ENCODE measurements at places on chromosomes 1 and 21.

GRCh38 chr1:53552981-53553733 lies 94.0 kb downstream of the DMRTB1 start:
- DNase-seq, result no peak

- DNase-seq, result no peak
Measured at GRCh38 chr1:12741946-12742345, 4.1 kb upstream of the CFAP107 start.

GRCh38 chr21:29196670-29197191 lies 66.3 kb downstream of the MAP3K7CL start:
- no peak for DNase-seq

DNA sequence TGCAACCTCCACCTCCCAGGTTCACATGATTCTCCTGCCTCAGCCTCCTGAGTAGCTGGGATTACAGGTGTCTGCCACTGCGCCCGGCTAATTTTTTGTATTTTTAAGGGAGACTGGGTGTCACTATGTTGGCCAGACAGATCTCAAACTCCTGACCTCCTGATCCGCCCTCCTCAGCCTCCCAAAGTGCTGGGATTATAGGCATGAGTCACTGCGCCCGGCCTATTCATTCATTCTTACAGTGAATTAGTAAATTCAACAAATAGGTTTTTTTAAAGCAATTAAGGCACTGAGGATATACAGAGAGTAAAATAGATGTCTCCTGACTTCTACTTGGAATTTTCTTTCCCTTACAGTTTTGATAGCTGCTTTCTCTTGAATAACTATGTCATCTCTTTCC lies 43.5 kb downstream of the CDC42 start:
- no peak for DNase-seq

- DNase-seq, result no peak
Measured at GRCh38 chr1:227780101-227781044, 35.1 kb upstream of the PRSS38 start.

DNA sequence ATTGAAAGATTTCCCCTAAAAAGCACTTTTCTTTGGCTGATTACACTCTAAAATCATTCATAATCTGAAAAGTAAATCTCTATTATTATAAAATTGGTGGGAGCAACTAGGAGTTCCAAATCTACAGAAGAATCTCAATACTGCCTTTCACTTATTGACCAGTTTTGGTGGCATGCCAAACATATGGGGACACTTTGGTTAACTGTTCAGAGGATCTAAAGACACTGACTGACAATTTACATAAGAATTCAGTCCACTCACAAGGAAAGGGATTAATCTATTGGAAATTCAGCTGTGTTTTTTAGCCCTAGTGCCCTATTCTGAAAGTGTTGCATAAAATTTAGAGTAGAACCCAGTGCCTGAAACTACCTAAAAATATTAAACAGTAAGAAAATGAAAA lies 113.6 kb downstream of the LRRC40 start:
- no peak for DNase-seq

DNA sequence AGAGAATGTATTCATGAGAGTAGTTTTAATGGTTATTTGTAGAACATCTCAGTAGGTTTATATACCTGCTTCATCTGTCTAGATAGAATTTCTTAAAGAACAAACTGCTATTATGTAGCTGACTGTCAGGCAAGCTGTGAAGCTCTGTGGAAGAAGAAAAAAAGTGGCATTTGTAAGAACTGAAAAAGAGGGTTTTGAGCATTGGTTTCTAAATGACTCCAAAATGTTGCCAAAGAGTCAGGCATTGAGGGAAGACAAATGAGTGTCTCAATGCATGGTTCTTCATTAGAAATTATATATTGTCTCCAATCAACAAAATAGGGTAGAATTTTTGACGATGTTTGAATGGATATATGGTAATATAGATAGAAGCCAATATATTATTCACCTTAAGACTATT lies 1276.1 kb downstream of the KCNT2 start:
- no peak for DNase-seq

GRCh38 chr1:200415227-200415626 lies 5.4 kb upstream of the ZNF281 start:
- no peak for DNase-seq

DNA sequence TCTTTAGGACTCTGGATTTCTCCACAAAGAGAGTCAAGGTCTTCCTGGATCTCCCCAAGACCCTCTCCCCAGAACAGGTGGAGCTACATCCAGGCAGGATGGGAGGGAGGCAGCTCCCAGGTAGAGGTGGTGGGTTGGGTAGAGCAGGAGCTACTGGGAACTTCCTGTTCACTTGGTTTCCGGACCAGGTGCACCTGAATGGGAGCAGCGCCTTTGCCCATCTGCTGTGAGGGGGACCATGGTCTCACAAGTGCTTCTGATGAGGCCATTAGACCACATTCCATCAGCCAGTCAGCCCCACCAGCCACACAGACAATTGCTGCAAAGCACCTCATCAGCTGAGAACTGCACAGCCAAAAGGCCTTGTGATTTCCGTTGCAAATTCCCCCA lies 188.8 kb downstream of the MATN1 start:
- no peak for DNase-seq

- no peak for DNase-seq
Measured at GRCh38 chr1:229266274-229266673, 4.6 kb upstream of the RAB4A start.

GRCh38 chr1:212242288-212242984 lies 42.8 kb upstream of the PPP2R5A start:
- DNase-seq, result no peak

DNA sequence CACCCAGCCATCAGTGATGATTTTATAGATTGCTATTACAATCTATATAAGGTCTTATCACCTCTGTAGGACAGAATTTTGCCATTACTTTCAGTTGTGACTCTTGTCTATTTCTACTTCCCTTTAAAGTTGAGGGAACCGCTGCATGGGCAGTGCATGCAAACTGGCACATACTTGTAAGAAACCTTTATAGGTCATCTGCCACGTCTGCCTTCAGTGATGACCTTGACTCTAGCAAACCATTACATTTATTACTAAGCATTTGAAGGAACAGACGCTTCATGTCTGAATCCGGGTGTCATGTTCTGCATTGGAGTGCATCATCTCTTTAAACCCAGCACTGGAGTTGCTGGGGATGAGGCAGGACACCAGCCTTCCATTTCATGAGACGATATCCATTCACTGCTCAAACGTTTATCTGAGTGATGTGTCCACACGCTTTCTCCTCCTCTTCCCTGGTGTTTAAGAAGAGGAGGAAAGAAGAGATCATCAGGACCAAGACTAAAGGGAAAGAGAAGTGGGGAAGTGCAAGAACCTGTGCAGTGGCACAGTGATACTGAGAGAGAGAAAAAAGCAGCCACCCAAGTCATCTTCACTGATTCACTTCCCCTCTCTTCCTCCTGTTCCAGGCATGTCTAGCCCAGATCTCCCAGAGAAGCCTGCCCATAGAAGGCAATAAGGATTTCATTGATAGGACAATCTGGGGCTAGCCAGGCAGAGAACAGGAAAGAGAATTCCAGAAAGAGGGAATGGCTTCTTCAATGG lies 14.1 kb downstream of the CCSAP start:
- DNase-seq, result no peak

DNA sequence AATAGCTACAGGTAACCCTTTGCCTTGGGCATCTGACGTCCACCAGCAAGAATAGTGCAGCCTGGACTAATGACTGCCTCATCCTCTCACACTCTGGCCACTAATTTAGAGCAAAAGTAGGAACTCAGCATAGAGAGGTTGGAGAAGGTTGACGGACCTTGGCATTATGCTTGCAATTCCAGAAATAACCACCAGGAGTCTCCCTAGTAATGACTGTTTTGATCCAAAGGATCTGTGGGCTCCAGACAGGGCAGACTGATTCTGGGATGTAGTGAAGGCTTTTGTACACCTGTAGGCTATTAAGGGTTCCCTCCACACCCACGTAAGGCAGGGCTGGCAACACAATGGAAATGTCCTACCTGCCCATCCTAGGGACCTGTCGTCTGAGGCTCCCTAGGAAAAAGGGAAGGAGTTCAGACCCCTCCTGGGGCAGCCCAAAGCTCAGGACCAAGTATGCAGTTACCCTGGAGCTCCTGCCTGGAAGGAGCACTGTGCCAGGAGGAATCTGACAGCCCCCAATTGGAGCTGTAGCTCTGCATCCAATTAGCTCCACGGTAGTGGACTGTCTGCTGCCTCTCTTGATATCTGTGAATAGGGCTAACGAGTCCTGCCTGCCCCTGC lies 91.0 kb upstream of the TMEM51 start:
- DNase-seq, result no peak

DNA sequence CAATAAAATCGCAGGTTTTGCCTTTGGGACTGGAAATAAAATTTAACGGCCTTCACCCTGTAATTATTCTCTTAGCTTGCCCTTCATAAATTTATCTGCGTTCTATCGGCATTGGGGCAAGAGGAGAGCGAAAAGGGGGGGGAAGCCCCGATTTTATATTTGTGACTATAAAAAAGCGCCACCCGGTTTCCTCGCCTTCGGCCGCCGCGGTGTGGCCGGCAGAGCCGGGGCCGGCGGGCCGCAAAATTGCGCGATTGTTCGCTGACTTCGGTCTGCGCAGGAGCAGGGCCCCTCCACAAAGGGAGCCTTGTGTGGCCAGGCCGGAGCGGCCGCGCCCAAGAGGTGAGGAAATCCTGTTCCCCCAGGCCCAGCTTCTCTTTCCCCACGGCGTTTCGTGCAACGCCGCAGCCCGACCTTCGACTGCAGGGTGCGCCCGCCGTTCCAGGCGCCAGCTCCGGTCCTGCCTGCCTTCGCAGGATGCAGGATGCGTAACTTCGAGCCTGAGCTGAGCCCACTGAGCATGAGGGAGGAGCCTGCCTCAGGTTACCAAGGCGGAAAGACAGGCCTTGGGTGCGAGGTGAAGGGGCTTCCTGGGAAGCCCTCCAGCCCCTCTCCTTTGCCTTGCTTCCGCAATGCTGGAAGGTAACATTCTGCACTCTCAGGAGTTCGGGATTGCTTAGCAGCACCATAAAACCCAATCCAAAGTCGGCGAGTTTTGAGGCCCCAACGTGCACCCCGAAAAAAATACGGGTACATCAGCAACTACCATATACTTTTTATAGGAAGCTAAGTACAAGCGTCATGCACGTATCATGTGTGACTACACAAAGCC lies 4.9 kb upstream of the TBX15 start:
- DNase-seq, result no peak

DNA sequence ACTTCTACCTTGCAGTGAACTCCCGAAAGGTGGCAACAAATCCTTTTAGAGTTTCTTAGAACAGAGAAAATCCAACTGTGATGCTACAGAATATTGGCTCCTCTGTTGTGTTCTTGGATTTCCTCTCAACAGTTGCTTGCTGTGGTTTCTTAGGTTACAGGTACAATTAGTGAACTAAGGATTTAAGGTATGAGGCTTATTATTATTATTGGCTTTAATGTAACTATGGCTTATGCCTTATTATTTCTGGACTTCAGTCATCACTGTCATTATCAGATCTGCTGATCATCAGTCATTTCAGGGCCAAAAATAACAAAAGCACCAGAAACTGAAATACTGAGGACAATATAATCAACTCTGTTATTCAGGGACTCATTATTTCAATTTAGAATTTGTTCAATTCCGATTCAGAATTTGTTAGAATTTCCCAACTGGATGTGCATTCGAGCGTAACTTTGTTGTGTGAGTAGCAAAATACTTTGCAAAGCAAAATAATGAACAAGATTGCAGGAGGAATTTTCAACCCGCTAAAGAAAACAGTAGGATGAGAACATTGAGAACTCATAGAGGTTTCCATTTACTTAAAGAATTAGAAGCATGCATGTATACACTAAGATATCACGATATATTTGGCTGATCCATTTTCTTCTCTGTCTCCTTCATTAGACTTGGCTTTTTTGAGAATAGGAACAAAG lies 65.5 kb upstream of the AK4 start:
- no peak for DNase-seq

- no peak for DNase-seq
Measured at GRCh38 chr1:153253693-153254092, 5.8 kb upstream of the LORICRIN start.

GRCh38 chr1:64087768-64088167 lies 115.7 kb upstream of the UBE2U start:
- DNase-seq, result no peak

DNA sequence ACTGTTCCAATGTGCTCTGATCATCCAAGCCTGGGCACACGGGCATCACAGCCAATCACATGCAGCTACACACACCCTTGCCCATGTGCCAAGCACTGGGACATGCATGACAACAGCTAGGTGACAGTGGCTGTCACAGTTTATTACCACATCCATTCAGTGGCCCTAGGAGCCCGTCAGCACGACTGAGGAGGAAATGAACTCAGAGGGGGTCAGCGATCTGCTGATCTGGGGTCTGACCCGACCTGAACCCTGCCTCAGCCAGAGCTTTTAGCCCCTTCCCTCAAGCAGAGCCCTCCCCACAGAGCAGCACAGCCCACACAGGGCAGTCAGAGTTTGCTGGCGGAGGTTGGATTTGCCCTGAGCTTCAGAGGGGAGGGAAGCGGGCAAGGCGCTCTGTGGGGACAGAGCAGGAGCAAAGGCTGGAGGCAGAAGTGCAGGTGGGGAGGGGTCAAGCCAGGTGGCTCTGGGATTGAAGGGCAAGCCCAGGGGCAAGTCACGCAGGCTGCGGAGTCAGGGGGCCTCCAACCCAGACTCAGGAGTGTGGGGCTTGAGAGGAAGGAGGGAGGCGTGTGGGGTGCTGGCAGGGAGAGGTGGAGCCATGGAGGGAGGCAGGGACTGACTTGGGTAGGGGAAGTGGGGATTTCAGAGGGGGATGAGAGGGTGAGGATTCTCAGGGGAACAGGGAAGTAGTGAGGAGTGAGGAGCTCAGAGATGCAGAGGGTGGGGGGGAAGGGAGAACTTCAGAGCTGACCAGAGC lies 10.4 kb downstream of the SH3BGRL3 start:
- no peak for DNase-seq

- no peak for DNase-seq
Measured at GRCh38 chr1:115170961-115171392, 81.7 kb upstream of the TSPAN2 start.

DNA sequence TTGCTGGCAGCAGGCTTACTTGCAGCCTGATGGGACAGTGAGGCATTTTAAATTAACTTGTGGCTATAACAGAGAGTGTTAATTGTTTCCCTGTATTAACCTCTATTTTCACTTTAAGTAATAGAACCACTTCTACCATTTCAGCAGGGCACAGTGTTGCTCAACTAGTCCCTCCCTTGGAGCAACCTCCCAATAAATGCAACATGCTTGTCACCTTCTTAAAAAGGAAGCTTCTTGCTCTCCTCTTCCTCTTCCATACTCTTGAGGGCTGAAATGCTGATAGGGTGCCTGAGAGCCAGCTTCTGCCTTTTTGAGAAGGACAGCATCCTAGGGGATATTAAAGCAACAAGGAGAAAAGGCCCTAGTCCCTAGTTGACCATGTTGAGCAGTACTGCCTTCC lies 52.1 kb downstream of the C4BPA start:
- DNase-seq, result no peak

DNA sequence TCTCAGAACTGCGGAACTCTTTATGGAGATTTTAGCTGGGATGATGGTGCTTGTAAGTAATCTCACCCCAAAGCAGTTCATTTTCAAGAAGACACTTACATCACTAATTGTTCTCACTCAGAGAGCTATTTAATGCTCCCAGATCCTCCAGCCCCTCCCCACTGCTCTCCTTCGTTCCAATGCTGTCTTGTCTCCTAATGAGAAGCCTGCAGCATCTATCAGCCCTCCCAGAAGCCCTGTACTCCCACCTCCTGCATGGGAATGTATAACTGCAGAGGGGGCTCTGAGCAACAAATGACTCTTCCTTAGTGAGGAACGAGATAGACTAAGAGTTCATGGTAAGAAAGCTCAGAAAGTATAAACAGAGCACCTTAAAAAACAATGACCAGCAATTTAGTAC lies 377.4 kb upstream of the RUNX1 start:
- DNase-seq, result no peak

GRCh38 chr21:42341776-42342542 lies 8.8 kb downstream of the TFF2 start:
- DNase-seq, result no peak

Measured in activated T-helper 1 cell treated with Interleukin-2 at 50 U/mL for 16 hours (primary cell).